ENCODE measurements at places on chromosomes 7 and 10. TPM values are rescaled to one million over a fixed set of nuclear protein-coding genes. Genes with fewer than 3 reads are reported as not detected.

Gene AIFM2
- total RNA-seq = 11.8 TPM

DNA sequence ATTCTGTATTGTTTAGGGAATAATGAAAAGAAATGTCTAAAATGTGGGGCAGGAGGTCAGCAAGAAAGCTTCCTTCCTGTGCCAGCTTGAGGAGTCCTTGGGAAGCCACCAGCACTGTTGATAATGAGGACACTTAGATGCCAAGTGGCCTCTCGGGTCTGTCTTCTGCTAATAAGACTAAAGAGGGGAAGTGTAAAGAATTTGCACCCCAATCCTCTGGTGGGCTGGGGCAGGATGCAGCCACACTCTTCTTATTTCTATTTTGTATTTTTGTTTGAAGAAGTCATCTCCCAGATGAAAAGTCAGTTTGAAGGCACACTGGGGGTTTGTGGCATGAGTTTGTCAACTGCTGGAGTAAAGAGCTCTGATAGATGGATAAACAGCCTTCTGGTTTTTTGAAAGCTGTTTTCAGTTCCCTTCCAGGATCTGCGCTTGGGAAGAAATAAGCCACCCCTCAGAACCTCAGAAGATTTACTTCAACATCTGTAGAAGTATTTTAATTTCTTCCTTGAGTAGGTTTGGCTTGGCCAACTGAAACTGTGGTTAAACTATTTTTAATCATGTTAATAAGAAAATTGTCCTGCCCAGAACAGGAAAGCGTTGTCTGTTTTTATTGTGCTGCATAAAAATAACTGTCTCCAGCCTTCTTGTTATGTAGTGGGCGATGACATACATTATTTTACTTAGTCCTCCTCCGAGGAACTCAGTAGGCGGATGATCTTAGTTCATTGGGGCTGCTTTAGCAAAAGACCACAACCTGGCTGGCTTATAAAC, 128.8 kb upstream of the GPR26 start:
- DNase-seq = no peak

GRCh38 chr10:128124813-128125403, 1.3 kb downstream of the MKI67 start:
- DNase-seq = no peak

Gene FKBP6
- total RNA-seq = not detected

- DNase-seq = no peak
These were observed 923 bp downstream of the TNPO3 start for GRCh38 chr7:129053938-129054437.

GRCh38 chr7:117675497-117676435, 195.9 kb downstream of the CFTR start:
- no peak for DNase-seq

- DNase-seq = no peak
These were observed 199.9 kb upstream of the PLXNA4 start for GRCh38 chr7:132776048-132776620.

GRCh38 chr10:123761038-123761428, 94.9 kb downstream of the GPR26 start:
- no peak for DNase-seq

All from dorsolateral prefrontal cortex (tissue), 122 donors.